ENCODE measurements at places on chromosomes 13 and 19.

- no peak for DNase-seq
Observed at GRCh38 chr19:594265-594870, 4.7 kb downstream of the HCN2 start.

DNA sequence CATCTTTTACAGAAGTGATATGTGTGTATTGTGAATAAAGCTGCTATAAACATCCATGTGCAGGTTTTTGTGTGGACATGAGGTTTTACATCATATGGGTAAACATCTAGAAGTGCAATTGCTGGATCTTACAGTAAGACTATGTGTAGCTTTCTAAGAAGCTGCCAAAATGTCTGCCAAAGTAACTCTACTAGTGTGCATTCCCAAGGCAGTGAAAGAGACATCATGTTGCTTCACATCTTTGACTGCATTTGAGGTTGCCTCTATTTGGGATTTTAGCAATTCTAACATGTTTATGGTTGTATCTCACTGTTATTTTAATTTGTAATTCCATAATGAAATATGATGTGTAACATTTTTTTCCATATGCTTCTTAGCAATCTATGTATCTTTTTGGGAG is 30.3 kb downstream of the SLITRK6 start:
- DNase-seq, result no peak

GRCh38 chr19:31167690-31168089 is 181.5 kb downstream of the TSHZ3 start:
- no peak for DNase-seq

DNA sequence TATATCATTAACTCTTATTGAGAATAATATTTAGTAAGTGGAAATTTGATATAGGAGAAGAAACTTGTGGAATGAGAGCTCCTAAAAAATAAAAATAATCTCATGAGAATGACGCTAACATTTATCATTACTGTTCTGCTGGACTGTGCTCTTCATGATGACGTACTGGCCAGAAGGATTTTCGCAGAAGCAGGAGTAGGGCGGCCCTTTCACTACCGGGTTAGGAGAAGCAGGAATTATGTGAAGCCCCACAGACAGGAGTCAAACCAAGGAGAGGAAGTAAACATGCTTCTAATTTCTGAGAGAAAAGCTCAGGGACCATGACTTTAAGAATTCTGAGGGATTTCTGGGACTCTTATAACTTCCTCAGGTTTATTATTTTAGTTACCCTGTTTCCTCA is 195.1 kb downstream of the VWA8 start:
- DNase-seq, result no peak

DNA sequence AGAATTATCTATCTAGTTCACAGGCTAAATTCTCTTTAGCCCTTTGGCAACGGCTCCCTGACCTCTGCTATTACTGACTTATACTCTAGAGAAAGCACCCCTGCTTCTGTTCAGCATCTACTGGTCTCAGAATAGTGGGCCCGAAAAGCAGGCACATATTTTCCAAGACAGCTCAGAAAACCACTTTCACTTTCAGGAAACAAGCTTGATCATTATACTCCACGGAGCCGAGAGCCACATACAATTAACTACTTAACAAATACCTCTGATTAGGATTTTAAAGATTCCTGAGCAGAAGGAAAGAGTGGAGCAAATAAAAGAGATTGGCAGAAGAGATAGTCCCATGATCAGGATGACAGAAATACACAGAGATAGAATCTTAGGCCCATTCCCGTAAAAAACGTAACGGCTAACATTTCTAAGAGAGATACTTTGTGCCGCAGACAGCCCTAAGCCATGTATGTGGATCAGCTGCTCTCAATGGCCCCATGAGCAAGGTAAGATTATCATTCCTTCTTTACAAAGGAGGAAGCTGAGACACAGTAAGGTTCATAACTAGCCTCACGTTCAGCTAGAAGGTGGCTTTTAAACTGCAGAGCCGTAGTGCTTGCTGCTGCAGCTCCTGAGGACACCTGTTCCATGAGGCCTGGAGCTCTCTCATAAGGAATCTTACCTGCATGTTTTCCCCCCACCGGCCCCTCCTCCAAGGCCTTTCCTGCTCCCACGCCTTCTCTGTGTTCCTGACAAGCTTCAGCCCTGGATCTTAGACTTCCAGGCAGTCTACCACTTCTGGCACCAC is 227.2 kb downstream of the FOXO1 start:
- DNase-seq, result peak; percentile 36

GRCh38 chr19:30450835-30451321 is 78.7 kb downstream of the ZNF536 start:
- no peak for DNase-seq

Data from CD4-positive, alpha-beta T cell treated with Interferon alpha-2 for 1 hour (primary cell).